ENCODE measurements at places on chromosomes 1 and 21.

DNA sequence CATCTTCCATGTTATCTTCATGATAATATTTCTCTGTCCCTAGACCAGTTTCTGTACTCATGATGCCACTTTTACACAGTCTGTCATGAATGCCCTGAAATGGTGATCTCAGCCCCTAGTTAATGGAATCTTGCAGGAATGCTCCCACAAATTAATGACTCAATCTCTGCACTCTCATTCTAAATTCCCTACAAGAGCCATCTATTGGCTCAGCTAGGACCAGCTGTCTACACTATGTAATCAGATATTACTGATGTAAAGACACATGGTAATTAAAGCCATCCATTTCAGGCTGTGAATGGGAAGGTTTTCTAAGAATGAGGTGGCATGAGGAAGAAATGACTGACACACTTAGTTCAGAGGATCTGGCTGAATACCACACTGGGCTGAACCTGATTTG is 199.1 kb upstream of the KCND3 start:
- no peak for DNase-seq

DNA sequence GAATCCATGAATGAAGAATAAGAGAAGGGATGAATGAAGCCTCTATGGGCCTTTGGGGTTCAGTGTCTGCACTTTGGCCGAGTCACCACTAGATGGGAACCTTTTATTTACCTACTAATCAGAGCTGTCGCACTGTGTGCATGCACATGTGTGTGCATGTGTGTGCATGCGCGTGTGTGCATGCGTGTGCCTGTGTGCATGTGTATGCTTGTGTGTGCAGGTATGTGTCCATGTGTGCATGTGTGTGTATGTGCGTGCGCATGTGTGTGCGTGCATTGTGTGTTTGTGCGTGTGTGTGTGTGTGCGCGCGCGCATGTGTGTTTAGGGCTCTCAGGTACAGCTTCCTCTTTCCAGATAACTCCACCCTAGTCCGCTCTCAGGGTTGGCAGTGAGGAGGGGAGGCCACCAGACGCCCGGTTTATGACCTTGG is 20.4 kb upstream of the UBXN10 start:
- DNase-seq = no peak

DNA sequence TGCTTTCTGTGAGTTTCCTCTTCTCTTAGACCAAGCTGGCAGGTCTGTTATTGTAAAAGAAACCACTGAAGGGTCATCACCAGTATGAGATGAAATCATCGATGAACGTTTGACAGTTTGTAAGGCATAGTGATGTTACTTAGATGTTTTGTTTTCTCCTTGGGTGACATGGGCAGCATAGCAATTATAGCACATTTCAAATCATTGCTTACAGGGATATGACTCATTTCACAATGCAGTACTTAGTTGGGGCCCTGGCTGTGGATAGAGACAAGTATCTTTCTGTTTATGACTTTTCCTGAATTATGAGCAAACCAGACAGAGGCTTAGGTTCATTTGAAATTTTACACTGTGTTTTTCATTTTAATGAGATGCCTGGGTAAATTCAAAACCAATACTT is 313.0 kb downstream of the RWDD3 start:
- DNase-seq = no peak

DNA sequence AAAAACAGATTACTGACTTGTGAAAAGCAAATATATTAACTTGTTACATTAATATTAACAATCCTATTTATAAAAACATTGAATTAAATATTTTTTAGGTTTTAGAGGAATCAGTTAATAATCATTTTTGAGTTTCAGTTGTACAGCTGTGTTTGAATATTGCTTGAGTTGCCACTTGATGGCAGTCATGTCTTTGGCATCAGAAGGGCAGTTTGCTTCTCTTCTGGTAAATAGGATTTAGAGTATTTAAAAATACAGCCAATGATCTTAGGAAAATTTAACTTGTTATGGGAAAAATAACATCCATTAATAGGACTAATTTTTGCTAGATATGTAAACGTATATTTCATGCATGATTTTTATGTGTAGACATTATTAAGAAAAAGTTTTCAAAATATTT is 234.1 kb downstream of the NCAM2 start:
- DNase-seq = no peak

GRCh38 chr21:34289856-34290255 is 74.0 kb upstream of the KCNE2 start:
- DNase-seq = no peak

DNA sequence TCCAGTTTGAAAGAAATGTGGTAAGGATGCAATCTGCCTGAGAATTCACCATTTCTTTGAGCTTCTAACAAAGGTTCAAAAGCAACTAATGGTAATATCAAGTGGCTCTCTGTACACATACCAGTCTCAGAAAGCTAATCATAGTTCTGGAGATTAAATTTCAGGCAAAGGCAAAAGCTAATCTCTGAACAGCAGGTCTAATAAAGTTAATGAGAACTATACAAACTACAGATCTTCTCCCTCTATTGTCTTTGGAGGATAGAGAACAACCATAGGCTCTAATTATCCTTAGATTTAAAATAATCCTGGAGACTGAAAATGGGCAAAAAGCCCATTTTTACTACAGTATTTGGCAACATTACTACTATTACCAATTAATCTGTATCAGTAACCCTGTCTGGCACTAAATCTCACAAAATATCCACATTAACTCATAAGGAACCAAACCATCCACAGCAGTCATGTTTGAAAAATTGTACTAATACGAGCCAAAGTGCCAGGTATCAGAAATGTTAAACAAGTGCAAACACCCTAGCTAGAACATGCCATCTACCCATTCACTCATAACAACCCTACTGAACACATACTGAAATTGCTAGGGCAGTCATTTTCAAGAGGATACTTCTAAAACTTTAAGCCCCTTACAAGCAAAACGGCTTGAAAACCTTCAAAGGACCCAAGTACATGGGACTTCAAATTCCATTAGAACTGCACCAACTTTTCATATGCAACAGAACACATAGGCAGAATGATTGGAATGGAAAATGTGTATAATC is 4.8 kb downstream of the DIPK1A start:
- no peak for DNase-seq

- no peak for DNase-seq
These were observed 905 bp downstream of the LCE3E start for GRCh38 chr1:152565535-152566215.

GRCh38 chr21:34035619-34036354 is 37.6 kb upstream of the MRPS6 start:
- no peak for DNase-seq

DNA sequence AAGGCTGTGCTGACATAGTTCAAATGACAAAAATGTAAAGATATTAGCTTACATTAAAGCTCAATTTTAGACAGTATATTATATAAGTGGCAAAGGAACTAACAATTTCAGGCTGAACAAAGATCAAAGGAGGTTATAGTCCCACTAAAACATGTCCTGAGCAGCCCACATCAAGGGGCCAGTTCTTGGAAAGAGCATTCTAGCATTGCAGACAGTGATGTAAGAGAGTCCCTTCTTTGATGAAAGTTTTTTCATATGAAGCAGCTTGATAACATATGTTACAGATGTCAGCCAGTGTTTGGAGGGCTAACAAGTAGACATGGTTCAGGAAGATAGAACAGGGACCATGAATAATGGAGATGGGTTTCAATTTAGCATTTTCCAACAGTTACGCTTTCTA is 301.7 kb downstream of the NTNG1 start:
- DNase-seq = no peak

DNA sequence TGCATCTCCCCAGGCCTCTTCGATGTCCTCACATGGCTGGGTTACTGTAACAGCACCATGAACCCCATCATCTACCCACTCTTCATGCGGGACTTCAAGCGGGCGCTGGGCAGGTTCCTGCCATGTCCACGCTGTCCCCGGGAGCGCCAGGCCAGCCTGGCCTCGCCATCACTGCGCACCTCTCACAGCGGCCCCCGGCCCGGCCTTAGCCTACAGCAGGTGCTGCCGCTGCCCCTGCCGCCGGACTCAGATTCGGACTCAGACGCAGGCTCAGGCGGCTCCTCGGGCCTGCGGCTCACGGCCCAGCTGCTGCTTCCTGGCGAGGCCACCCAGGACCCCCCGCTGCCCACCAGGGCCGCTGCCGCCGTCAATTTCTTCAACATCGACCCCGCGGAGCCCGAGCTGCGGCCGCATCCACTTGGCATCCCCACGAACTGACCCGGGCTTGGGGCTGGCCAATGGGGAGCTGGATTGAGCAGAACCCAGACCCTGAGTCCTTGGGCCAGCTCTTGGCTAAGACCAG is 14.3 kb downstream of the HTR6 start:
- no peak for DNase-seq

All from mesothelial cell of epicardium (in vitro differentiated cells).